Left renal cortex interstitium (tissue), 4 donors: ENCODE measurements at places on chromosomes 7 and 10. TPM values are rescaled to one million over a fixed set of nuclear protein-coding genes. Genes with fewer than 3 reads are reported as not detected.

Gene COL13A1
- polyA plus RNA-seq = 34.7 TPM

Gene PRSS37
- not detected for polyA plus RNA-seq

Gene NOD1
- polyA plus RNA-seq = 9.8 TPM

- DNase-seq = no peak
These were observed 36.5 kb downstream of the SKIDA1 start for GRCh38 chr10:21488957-21489446.

- DNase-seq = no peak
These were observed 784.4 kb upstream of the CELF2 start for GRCh38 chr10:10233229-10233628.

GRCh38 chr10:94583124-94583523, 37.5 kb downstream of the HELLS start:
- DNase-seq = no peak

Gene EMX2
- polyA plus RNA-seq = 162 TPM

Gene AASS
- polyA plus RNA-seq = 74.1 TPM

DNA sequence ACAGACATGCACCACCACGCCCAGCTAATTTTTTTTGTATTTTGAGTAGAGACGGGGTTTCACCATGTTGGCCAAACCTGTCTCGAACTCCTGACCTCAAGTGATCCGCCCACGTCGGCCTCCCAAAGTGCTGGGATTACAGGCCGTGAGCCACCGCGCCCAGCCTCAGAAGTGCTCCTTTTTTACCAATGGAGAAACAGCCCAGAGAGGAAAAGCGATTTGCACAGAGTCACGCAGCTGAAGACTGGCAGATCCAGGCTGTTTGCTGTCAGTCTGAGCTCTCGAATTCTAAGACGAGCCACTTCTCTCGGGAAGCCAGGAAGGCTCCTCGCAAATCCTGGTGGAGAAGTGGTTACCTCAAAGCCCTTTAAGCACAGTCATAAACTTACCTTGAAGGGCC, 57.4 kb upstream of the SDK1 start:
- DNase-seq = no peak

Gene GDI2
- 279 TPM for polyA plus RNA-seq
